ENCODE measurements at places on chromosomes 2 and 18.

DNA sequence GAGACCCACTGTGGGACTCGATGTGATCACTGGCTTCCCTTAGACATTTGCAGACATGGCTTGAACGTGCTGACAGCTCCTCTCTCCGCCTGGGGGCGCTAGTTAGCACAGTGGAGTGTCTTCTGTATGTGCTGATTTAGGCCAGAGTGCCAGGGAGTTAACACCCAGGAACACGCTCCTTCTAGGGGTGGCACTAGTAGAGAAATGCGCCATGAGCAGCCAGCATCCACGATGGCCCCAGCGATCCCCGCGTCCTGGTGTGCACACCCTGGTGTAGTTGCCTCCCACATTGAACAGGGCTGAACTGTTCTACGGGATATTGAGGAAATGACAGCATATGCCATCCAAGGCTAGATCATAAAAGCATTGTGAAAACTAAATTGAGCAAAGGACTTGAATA is 11.4 kb upstream of the NMUR1 start:
- DNase-seq = peak; percentile 82

DNA sequence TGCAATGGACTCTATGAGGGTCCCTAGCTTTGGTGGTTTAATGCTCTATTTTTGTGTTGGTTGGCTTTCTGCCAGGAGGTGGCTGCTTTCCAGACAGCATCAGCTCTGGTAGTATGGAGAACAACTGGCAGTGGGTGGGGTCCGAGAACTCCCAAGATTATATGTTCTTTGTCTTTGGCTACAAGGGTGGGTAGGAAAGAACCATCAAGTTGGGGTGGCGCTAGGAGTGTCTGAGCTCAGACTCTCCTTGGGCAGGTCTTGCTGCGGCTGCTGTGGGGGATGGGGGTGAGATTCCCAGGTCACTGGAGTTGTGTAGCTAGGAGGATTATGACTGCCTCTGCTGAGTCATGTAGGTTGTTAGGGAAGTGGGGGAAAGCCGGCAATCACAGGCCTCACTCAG is 976.1 kb upstream of the GYPC start:
- no peak for DNase-seq

GRCh38 chr2:119668546-119668945 is 10.5 kb upstream of the TMEM177 start:
- DNase-seq = no peak

- DNase-seq = no peak
Observed at GRCh38 chr2:249538-250042, 14.2 kb downstream of the SH3YL1 start.

GRCh38 chr18:61984349-61984748 is 91.5 kb upstream of the RNF152 start:
- no peak for DNase-seq
